ENCODE measurements at places on chromosomes 1 and 21.

- DNase-seq, result no peak
Measured at GRCh38 chr1:247070645-247071044, 8.0 kb downstream of the ZNF670 start.

- no peak for DNase-seq
Measured at GRCh38 chr1:239593527-239593926, 207.2 kb downstream of the CHRM3 start.

- no peak for DNase-seq
Measured at GRCh38 chr1:181190364-181191035, 102.0 kb downstream of the IER5 start.

DNA sequence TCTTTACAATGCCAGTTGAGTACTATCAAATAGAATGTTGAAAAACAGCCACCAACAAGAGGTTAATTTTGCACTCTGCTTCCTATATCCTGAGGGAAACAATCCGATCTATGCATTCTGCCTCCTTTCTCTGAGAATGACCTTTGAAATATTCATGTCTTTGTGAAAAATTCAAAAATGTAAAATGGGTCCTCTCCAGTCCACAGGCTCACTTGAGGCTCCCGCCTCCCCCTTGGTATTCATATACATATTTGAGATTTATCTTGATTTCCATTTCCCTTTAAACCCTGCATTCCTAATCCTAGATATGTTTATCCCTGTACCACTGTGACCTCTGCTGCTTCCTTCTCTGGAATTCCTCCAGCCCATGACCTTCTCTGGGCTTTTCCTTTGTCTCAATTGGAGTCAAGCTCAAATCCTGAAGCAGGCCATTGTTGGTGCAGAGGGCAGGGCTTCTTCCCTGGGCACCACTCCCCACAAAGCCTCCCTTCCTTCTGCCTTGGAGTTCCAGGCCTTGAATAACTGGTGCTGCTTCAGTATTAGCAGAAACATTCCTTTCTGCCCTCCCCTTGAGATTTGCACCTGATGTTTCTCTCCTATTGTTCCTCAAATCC is 296.8 kb downstream of the PBX1 start:
- no peak for DNase-seq

DNA sequence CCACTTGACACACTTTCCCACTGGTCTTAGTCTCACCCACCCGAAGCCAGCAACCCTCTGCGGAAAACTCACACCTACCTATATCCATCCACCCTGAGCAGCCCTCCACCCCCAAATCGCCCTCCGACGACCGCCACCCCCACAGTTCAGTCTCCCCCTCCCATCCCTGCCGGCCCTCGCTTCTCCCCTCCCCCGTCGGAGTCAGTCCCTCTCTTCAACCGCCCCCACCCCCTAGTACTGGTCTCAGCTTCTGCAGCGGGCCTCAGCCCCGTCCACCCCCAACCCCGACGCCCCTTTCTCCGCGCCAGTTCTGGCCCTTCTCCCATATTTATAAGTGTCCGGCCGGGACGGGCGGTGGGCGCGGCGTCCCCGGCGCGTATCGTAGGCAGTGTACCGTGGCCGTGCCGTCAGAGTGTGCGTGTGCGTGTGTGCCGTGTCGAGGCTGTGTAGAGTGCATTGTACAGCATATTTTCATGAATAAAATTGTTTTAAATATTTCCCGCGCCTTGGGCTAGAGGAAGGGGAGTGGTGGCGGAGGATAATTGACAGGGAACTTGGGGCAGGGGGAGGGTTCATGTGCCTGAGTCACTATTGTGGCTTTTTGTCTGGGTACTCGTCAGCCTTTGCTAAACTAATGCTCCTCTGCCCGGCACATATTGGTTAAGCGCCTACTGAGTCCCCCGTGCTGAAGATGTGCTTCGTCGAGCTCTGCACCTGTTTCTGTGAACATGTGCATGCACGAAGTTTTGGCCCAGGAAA is 22.0 kb downstream of the FOXO6 start:
- DNase-seq, result no peak

GRCh38 chr1:5911871-5912271 is 80.4 kb downstream of the NPHP4 start:
- DNase-seq, result no peak

DNA sequence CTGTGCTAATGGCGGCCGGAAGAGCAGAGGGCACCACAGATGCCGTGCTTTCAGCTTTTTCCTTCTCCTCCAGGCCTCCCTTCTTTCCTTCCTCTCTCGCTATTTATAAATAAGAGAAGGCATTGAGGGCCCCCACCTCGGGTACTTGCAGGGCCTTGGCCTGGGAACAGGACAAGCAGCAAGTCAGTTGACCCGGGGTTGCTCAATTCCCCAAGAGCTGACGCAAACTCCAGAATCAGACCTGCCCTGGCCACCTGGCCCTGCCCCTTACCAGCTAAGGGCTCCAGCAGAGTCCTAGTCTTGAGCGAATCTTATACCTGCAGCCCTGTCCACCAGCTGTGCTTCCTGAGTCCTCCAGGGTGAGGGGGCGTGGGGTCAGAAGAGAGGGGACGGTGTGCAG is 13.5 kb downstream of the TNFRSF1B start:
- DNase-seq, result peak; percentile 86

GRCh38 chr1:17161137-17161740 is 42.0 kb upstream of the PADI2 start:
- DNase-seq, result no peak

- no peak for DNase-seq
Measured at GRCh38 chr1:28314547-28314941, 14.3 kb upstream of the MED18 start.

GRCh38 chr1:45630429-45630828 is 6.6 kb upstream of the CCDC17 start:
- no peak for DNase-seq

DNA sequence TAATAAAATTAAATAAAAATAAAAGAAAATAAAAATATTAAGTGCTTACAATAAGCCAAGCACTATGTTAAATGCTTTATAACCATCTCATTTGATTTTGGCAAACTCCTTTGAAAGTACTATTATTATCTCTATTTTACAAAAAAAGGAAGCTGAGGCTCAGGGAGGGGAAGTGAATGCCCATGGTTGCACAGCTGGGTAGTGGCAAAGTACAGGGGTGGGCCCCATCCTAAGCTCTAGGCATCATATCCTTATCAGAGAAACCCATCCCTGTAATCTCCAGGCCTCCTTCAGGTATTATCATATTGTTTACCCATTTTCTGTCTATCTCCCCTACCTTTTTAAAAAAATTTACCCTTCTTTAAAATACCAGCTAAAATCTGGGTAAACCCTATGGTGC is 2.3 kb upstream of the MED18 start:
- no peak for DNase-seq

DNA sequence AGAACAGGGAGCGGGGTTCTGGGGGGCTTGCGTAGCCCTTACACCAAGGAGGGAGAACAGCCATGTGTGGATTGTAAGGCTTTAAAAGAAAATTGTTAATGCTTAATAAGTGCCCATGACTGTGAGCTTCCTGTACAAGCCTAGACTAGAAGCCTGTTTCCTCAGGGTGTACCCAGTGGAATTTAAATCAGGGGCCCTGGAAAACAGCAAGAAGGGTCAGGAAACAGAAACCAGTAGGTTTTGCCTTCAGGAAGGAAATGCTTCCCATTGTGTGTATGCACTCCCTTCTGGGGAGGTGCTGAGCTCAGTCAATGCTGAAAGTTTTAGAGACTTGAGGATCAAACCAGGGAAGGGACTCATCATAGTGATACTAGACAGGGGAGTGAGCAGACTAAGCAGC is 12.7 kb downstream of the UTP11 start:
- no peak for DNase-seq

GRCh38 chr1:239913141-239913585 is 178.5 kb upstream of the FMN2 start:
- no peak for DNase-seq

GRCh38 chr1:1058921-1059493 is 15.1 kb downstream of the RNF223 start:
- DNase-seq, result no peak

GRCh38 chr1:117860896-117861610 is 68.4 kb downstream of the GDAP2 start:
- no peak for DNase-seq

GRCh38 chr21:39454949-39455668 is 3.3 kb downstream of the SH3BGR start:
- DNase-seq, result no peak

DNA sequence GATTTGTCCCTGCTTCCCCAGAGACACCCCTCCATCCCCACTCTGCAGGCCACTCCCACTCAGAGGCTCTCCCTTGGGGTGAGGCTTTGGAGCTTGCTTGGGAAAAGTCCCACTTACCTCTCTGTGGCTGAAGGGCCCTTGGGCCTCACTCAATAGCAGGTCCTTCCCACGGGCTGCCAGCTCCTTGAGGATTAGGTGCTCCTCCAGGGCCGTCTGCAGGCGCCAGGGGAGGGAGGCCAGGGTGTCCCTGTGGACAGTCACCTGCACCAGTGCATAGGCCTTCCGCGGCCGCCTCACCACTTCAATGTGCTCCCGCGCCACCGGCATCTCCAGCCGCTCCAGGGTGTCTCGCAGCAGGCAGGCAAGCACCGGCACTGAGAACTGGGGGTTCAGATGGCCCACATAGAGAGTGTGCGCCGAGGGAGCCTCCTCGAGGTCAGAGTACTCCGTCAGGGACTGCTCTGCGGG is 1.4 kb downstream of the SLFNL1 start:
- peak; percentile 66 for DNase-seq

- no peak for DNase-seq
Measured at GRCh38 chr1:40710581-40711315, 19.2 kb downstream of the NFYC start.

DNA sequence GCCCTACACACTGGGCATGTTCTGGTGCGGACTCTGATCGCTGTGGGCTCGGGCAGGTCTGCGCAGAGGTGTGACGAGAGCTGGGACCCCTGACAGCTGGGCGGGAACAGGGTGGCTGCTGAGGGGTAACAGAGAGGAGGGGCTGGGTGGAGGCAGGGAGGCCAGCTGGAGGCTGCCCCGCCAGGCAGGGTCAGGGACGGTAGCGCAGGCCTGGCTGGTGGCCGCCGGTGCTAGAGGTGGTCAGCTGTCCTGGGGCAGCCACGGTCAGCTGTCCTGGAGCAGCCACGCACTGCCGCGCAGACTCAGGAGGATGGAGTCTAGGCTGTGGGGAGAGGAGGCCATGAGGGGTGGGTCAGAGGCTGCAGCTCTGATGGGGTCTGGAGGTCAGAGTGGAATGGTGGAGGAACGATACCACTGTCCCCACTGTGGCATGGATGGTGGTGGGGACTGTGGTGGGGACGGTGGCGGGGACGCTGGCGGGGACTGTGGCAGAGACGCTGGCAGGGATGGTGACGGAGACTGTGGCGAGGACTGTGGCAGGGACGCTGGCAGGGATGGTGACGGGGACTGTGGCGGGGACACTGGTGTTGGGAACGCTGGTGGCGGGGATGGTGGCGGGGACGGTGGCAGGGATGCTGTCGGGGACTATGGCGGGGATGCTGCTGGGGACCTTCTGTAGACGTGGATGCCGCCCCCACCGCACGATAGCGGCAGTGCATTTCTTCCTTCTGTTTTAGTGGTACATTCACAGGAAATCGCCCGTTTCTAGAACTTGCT is 21.3 kb upstream of the LRRC3 start:
- DNase-seq, result peak; percentile 38

- no peak for DNase-seq
Measured at GRCh38 chr21:46661642-46662366, 26.3 kb downstream of the PRMT2 start.

- DNase-seq, result no peak
Measured at GRCh38 chr21:26374817-26375216, 198.3 kb downstream of the CYYR1 start.

Data from tibial artery (tissue), 4 donors.